Right atrium auricular region (tissue), 2 donors: ENCODE measurements at places on chromosomes 16 and 17.

DNA sequence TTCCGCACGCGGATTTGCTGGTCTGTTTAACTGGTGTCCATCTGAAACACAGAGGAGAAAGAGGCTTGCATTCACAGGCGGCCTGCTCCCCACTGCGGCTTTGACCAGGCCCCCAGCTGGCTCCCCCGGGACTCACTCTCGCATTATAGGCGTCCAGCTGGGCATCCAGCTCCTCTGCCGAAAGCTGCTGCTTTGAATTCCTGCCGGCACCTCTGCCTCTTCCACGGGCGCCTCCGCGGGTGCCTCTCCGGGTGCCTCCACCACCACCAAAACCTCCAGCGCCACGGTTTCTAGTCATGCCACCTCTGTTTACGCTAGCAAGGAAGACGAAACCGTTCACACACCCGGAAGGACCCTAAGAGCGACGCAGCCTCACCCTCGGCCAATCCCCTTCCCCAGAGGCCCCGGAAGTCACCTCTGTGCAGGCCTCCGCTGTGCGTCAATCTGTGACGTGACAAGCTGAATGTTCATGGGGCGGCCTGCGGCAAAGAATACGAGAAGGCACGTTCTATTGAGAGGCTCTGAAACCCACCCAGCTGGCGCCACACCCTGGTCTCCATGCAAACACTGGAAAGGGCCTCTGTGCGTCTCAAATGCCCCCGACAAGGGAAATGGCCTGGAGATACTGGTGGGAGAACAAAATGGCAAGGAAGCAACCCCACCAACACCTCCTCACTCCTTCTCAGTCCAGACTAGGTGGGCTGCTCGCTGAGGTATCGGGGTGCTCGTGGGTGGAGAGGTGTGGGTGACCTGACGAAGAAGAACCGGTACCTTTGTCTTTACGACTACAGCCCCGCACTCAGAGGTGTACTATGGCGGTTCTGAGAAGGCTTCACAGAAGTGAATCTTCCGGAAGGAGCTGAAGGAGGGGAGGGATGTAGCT is 3.0 kb downstream of the ALYREF start:
- DNase-seq, result no peak

- DNase-seq, result no peak
These were observed 641 bp downstream of the COG8 start for GRCh38 chr16:69338557-69339288.

DNA sequence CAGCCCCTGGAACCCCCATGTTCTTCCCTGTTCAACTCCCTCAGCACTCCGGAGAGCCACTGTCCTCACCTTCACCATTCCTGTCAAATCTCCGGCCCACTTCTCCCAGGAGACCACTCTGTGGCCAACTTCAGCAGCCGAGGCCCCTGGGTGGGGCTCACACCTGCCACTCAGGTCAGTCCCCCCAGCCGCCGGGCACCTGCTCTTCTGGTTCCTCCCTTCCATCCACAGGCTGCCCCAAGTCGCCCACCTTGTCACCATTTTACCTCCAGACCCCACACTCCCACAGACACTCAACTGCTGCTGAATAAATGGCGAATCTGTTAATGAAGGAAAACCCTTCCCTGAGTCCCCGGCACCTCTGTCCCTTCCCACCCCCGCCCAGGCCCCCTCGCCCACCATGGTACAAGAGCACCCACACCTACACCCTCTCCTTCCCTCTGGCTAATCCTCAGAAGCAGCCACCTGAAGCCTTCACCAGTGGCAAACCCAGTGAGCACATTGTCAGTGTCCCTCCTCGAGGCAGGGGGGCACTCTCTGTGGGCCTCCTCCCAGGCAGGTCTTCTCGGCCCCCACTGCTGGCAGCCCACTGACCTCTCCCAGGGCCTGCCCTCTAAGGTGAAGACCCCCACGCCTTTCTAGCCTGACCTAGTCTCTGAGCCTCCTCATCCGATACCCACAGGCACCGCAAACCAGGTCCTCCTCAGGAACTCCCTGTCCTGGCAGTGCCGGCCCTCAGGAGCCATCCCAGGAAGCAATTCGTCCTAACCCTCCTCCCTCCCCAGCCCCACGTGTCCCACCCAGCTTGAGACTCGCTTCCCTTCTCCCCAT is 8.2 kb downstream of the CANT1 start:
- no peak for DNase-seq

DNA sequence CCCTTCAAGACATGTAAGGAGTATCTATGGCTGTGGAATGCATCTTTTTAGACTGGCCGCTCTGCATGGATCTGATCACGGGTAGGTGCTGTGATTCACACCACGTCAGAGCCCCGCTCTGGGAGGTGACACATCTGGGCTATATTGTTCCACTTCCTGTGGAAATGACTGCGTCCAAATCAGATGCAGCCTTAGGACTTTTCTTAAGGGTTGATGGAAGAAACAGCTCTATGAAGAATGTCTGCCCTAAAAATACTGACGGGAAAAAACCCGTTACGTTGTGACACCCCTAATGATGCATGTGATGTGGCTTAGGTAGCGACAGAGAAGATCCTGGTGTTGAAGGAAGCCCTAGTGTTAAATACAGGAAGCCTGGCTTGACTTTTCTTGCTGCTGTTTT is 12.2 kb downstream of the BANP start:
- no peak for DNase-seq

DNA sequence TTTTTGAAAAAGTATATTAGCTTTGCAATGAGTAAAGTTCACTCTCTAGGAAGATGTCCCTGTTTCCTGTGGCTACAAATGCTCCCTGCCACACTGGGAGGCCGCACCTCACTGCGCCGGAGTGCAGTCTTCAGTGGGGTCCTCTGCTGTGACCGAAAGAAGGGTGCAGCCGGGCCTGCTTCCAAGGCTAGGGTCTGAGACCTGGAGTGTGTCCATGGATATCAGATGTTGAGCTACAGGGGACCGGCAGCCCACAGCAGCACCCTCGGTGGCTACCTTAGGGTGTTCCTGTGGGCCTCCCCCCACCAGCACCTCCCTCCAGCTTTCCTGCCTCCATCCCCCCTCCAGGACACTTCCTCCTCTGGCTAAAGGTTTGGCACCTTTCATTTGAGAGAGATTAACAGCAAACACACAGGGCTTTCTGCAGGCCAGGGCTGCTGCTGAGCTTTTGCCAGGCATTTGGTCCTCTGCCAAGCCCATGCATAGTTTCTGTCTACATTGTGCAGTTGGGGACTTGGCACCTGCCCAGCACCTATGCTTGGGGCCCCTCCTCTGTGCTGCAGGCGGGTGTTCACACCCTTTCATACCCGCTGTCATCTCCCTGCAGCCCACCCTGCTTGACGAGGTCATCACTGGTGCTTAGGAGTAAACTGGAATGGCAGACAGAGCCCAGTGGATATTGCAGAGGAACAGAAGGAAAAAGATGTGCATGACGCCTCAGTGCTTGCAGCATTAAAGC is 33.8 kb upstream of the CRISPLD2 start:
- DNase-seq, result no peak

GRCh38 chr16:29804020-29804419 is 2.3 kb upstream of the MAZ start:
- DNase-seq, result no peak

- no peak for DNase-seq
These were observed 512.4 kb upstream of the CDH11 start for GRCh38 chr16:65634291-65634690.

DNA sequence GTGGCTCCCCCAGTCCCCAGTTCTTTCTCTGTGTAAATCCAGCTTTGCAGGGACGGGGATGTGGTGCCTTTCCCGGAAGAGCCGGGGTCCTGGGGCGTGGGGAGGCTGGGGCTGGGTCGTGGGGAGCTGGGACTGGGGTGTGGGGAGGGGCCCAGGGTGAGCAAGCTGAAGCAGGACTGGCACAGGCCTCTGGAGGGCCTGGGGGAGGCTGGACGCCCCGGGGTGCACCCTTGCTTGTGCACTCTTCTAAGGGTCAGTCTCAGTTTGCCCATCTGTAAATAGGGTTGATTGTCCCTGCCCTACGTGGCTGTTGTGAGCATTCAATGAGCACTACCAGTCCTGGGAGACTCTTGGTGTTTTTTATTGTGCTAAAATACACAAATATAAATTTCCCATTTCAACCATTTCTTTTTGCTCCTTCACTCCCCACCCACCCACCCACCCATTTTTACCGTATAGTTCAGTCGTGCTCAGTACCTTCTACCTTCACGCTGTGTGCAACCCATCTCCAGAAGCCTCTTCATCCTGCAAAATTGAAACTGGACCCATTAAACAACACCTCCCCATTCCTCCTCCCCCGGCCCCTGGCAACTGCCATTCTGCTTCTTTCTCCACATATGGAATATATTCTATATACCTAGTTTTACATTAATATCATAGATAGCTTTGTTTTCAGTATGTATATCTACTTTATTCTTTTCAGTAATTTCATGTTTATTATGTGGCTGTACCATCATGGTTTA is 7.8 kb upstream of the TBC1D3B start:
- DNase-seq, result no peak

DNA sequence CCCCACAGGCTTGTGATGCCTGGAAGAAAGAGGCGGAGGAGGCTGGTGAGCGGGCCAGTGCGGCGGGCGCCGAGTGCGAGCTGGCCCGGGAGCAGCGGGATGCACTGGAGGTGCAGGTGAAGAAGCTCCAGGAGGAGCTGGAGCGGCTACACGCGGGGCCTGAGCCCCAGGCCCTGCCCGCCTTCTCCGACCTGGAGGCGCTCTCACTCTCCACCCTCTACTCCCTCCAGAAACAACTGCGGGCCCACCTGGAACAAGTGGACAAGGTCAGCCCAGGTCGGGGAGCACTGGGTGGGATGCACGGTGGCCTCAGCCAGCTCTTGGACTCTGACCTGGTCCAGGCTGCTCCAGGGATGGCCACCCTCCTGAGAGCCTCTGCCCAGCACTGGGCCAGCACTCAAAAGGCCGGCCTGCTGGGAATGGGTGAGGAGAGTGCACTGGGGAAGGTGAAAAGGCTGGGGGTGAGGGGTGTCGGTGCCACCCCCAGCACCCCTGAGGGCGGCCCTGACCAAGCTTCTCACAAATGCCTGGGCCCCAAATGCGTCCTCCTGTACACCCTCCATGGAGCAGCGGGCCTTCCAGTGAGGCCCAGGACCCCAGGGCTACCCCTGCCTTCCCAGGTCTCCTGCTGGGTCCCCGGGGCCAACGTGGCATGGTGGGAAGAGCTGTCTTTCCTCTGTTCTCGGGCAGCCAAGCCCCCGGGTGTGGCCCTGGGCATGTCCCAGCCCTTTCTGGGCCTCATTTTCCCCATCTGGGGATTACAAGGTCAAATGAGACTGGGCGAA is 20.8 kb downstream of the UNC13D start:
- DNase-seq, result no peak

DNA sequence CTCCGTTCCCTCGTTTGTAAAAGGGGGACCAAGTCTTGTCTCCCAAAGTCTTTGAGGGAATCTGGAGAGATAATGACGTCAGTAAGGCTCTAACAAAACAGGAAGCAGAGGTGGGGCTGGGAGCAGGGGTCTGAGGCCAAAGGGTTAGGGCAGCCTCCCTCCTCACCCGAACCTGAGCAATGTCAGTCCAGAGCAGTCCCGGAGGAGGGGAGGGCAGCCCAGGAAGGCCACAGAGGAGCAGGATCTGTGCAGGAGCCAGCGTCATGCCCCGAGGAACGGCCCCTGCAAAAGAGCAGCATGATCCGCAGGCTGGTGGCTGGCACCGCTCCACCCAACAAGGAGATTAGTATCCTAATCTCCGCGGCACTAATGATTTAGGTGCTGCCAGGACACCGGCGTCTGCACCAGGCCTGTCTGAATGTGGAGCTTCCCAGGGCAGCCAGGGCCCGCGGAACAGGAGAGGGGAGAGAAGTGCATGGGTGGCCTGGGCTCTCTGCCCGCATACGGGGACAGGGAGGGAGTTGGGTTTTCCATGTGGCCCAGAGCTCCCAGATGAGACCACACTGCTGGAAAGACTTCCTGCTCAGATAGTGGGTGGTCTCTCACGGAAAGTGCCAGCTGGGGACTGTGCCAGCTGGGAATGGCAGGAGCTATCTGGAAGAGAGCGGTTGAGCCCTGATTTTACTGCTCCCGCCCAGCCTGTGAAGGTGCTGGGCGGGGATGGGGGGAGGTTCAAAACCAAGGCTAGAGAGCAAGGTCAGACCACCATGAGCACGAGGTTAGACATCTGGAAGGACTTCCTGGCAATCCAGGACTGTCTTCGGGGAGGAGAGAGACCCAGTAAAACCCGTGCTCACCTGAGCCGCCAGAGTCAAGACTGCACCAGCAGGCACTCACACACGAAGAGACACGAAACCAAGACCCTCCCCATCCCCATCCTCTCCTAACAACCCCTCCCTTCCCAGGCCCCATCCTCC is 11.0 kb upstream of the KRT17 start:
- no peak for DNase-seq

DNA sequence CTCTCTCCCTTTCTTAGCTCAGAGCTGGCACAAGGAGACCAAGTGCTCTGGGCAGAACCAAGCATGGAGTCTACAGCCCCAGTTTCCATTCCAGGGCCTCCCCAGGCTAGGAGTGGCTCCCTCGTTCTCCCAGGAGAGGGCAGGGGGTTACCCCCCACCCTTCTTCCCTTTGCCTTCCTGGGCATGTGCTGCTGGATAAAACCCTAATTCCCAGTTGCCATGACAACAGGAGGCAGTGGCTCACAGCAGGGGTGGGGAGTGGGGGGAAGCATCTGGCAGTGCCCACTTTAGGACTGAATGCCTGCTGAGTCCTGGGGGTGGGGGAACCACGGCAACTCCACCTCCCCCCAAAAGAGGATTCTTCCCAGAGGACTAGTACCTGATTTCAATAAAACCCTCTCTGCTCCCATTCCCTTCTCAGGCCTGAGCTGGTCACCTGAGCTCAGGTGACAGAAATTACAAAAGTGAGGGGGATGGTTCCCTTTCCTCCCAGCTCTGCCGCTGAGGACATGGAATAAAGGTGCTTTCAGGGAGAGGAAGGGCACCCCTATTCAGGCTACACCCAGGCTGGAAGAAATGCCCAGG is 1.8 kb downstream of the MPP2 start:
- no peak for DNase-seq

DNA sequence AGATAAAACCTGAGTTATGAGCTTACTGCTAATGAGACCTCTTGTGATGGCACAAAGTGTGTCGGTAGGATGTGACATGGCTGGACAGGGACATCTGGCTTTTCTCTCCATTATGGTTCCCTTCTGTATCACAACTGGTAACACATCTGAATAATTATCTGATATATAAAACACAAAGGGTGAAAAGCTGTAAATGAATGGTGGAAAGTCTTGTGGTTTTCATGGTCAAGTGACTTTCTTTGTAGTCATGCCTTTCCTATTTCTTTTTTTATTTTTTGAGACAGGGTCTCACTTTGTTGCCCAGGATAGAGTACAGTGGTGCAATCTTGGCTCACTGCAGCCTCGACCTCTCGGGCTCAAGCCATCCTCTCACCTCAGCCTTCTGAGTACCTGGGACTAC is 35.3 kb upstream of the ZFHX3 start:
- DNase-seq, result no peak

GRCh38 chr16:5008311-5008731 is 25.4 kb downstream of the NAGPA start:
- DNase-seq, result no peak

DNA sequence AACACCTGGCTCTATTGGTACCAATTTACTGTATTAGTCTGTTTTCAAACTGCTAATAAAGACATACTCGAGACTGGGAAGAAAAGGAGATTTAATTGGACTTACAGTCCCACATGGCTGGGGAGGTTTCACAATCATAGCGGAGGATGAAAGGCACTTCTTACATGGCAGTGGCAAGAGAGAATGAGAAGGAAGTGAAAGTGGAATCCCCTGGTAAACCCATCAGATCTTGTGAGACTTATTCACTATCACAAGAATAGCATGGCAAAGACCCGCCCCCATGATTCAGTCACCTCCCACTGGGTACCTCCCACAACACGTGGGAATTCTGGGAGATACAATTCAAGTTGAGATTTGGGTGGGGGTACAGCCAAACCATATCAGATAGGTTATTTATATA is 22.6 kb upstream of the GOSR1 start:
- DNase-seq, result no peak
